ENCODE measurements at places on chromosomes 7 and 10. TPM values are rescaled to one million over a fixed set of nuclear protein-coding genes. Genes with fewer than 3 reads are reported as not detected.

- DNase-seq: no peak
Measured at GRCh38 chr10:132396494-132397035, 435 bp upstream of the PWWP2B start.

GRCh38 chr7:24864214-24864817 lies 107.1 kb upstream of the GSDME start:
- no peak for DNase-seq

GRCh38 chr7:42982604-42983115 lies 50.5 kb downstream of the MRPL32 start:
- no peak for DNase-seq

DNA sequence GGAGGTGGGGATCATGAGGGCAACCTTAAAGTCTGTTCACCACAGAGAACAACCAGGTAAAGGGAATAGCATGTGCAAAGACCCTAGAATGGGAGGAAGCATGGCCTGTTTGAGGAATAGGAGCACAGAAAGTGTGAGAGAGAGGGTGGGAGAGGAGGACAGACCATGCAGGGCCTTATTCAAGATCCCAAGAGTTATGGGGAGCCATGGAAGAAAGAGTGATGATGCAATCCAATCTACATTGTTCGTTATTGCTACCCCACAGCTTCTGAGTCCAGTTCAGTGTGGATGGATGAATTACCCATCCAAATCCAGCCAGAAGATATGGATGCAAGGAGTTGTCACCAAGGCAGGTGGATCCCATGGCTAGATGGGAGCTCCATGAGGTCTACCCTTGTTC lies 7.8 kb upstream of the EIF4EBP2 start:
- DNase-seq: no peak

DNA sequence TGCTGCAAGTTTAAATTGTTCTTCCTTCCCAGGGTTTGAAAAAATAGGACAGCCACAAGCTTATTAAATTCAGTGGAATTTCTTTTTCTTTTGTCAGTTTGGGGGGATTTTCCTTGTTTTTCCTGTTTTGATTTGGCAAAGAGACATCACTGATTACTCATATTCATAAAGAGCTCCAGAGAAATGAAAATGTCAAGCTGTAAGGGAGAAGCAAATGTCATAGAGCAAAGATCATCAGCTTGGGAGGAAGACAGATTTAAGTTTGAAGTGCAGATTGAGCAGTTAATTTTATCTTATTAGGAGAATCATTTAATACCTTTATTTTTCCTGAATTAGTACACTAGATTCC lies 255.8 kb upstream of the PHYHIPL start:
- DNase-seq: no peak

DNA sequence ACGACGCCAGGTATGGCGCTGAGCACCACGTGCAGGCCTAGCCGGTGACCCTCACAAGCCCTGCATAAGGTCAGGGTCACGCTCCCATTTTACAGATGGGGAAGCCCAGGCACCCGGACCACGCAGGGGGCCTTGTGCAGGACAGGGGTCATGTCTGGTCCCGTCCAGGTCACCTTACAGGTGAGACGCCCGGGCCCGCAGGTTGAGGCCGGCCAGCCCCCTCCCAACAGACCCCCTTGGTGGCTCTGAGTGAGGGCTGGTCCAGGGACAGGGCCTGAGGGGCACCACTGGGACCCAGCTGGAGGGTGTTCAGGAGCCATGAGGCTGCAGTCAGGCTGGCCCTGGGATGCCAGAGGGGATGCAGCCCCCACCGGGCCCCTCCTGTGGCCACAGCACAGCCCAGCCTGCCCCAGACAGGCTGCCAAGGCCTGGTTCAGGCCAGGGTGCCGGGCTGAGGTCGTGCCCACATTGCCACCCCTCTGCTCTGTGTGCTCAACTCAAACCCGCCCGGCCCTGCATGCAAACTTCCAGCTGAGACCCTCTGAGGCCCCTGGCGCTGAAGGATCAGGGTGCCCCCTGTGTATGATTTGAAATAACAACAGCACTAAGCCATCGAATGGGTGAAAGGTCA lies 69.0 kb downstream of the PWWP2B start:
- no peak for DNase-seq

GRCh38 chr10:84269773-84270172 lies 24.9 kb downstream of the RGR start:
- DNase-seq: no peak

GRCh38 chr10:102665904-102666509 lies 21.7 kb downstream of the TRIM8 start:
- DNase-seq: no peak

DNA sequence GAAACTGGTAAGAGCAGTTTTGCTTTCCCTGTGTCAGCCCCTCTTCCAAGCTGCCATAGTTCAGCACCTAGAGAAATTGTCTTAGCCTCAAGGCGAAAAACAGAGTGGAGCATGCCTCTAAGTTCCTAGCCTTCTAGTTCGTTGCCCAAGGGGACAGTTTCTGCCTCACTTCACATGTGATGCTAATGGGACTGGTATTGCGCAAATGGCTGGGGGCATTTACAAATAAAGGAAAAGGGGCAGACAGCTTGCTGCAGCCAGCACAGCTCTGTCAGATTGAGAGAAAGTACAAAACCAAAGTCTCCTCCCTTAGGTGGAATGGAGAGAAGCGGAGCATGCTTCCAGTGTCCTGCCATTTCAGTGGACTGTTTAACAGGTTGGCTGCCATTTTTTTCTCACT lies 567.7 kb downstream of the ETV1 start:
- no peak for DNase-seq

DNA sequence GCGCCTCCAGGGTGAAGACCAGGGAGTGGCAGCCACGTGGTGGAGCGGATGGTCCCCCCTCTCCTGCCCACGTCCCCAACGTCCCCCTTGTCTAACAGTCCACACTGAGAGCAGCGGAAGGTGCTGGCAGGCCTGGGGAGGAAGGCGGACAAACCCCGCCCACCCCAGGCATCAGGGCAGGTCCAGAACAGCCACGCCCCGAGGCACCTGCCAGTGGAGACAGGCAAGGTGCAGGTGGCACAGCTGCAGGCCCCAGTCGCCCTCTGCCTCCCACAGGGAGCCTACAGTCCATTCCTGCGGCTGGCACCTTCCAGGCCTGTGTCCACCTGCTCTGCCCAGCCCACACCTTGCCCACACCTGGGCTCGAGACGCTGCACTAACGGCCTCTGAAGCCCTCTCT lies 24.9 kb downstream of the CYP2W1 start:
- no peak for DNase-seq

- no peak for DNase-seq
Measured at GRCh38 chr10:43073191-43073590, 3.7 kb upstream of the RET start.

- no peak for DNase-seq
Measured at GRCh38 chr10:123797813-123798212, 93.8 kb downstream of the CPXM2 start.

GRCh38 chr7:45990276-45990675 lies 69.2 kb upstream of the IGFBP3 start:
- no peak for DNase-seq

Gene SVOPL
- 2.5 TPM for total RNA-seq

Gene KIAA1217
- 18.0 TPM for total RNA-seq

Gene ST8SIA6
- total RNA-seq: 3.7 TPM

Gene LRMDA
- total RNA-seq: 17.7 TPM

Gene HKDC1
- not detected for total RNA-seq

Gene TMEM229A
- total RNA-seq: 2.0 TPM

Gene STOX1
- 4.7 TPM for total RNA-seq
